ENCODE measurements at places on chromosomes 6 and 20. TPM values are rescaled to one million over a fixed set of nuclear protein-coding genes. Genes with fewer than 3 reads are reported as not detected.

- peak; percentile 78 for ATAC-seq
Measured at GRCh38 chr6:152948150-152948768, 34.6 kb downstream of the FBXO5 start.

DNA sequence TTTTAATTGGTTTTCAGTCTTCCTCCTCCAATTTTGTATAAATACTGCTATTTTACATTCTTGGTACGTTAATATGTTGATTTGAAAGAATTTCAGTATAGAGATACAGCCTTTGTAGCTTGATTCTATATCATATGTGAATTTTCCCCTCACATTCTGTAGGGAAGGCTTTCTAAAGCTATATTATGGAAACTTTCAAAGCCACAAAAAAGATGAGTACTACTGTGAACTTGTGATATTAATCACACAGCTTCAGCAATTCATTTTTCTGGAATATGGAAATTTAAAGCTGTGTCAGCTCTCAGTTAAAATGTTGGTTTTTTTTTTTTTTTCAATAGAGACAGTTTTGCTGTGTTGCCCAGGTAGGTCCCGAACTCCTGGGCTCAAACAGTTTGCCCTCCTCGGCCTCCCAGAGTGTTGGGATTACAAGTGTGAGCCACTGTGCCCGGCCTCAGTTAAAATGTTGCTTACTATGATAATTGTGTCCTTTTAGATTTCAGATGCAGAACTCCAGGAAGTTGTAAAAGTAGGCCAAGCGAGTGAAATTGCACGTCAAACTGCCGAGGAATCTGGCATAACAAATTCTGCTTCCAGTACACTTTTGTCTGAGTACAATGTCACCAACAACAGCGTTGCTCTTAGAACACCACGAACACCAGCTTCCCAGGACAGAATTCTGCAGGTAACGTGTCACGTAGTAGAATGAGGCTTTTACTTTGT lies 20.6 kb downstream of the CDC5L start:
- no peak for ATAC-seq

- no peak for ATAC-seq
Measured at GRCh38 chr6:26494117-26494516, 6.0 kb upstream of the BTN1A1 start.

DNA sequence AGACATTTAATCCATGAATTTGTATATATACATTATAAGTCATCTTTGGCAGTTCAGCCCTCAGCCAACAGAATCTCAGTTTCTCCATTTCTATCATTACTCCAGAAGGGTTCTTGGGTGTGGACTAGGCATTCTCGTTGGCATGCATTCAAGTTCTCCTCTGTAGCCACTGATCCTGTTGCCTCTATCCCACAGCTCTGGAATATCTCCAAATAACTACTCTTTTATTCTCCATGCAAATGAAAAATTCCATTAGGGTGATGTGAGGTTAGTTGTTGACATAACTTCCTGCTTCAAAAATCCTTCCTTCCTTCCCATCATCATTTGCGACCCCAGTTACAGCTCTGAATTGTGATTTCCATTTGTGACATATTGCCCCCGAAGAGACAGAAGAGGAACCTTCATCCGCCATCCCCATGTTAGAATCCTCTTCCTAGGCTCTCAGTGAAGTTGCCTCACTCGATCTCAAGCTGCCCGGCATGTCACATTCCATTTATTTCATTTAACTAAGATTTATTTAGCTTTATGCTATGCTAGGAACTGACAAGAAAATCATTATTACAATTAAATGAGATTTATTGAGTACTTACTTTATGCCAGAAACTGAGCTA lies 93.7 kb upstream of the EDN1 start:
- ATAC-seq: no peak

DNA sequence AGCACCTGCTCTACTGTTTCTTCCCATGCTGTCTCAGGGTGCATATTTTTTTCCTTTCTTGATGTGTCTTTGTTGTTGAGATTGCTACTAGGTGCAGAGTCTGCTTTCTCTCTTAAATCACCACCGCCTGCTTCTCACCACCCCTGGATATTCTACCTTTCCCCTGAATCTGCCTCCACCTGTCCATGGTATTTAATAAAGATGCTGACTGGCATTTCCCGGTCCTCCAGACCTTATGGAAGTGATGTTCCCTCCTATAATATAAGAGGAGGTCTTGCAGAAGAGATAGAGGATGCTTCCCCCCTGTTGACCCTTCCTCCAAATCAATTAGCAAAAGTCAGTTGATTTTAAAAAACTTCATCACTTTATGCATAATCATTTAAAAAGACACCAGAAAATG lies 107.9 kb upstream of the IYD start:
- ATAC-seq: no peak

DNA sequence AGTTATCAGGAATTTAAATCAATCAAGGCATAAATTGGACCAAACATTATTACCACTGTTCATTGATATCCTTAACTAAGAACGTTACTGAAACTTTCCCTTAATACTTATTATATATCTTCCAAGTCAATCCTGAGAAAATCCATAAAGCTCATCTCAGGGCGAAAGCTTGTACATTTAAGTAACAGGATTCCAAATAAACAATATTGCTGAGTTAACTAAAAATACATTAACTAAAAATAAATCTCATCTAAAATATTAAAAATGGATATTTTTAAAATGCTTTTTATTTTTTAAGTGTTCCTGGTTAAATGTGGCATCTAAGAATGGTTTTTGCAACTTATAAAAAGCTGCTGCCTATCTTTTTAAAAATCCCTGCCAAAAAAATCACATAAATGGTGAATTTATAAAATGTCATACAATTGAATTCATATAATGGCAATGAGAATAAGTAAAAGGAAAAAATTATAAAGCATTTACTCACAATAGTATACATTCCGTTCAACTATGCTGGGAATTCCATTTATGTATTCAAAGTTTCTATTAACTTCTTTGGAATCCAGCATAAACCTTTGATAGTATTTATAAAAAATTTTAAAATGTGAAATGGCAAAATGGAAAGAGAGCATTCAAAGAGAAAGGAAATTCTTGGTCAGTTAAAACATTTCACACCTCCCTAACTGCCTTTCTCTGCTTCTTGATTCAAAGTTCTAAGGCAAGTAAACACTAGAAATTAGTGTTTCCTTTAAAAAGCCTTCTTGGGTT lies 20.8 kb upstream of the GMDS start:
- ATAC-seq: no peak

GRCh38 chr6:127483399-127484055 lies 24.3 kb upstream of the KIAA0408 start:
- ATAC-seq: no peak

- ATAC-seq: no peak
Measured at GRCh38 chr20:35603695-35604448, 11.8 kb upstream of the SPAG4 start.

DNA sequence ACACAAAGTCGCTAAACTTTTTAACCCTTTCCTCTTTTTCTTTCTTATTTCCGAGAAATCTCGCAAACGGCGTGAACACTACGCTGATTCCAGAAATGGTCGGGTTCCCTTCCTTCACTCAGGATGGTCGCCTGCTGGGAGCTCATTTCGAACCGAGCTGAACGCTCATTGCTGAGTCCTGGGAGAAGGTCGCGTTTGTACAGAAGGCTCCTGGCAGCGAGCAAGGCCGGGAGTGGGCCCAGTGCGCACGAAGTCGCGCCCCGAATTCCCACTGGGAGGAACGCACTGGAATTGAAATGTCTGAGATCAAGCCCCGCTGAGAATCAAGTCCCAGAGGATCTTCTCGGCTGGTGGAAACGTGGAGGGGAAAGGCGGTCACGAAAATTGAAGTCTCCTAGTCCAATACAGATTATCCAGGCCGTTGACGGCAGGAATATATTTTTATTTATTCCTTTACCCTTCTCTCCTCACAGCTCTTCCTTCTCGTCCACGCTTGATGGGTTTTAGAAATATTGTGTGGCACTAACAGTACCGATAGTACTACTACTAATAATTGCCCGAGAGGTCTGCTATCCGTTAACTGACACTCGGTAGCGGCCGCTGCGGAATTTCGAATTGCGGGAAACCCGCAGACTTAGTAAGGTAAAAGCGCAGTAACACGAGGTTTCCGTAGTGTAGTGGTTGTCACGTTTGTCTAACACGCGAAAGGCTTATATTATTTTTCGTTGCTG lies 207.2 kb upstream of the ZNF184 start:
- ATAC-seq: no peak

- ATAC-seq: no peak
Measured at GRCh38 chr20:56735084-56735642, 106.1 kb downstream of the TFAP2C start.

- no peak for ATAC-seq
Measured at GRCh38 chr6:143695969-143696663, 18.4 kb downstream of the PHACTR2 start.

DNA sequence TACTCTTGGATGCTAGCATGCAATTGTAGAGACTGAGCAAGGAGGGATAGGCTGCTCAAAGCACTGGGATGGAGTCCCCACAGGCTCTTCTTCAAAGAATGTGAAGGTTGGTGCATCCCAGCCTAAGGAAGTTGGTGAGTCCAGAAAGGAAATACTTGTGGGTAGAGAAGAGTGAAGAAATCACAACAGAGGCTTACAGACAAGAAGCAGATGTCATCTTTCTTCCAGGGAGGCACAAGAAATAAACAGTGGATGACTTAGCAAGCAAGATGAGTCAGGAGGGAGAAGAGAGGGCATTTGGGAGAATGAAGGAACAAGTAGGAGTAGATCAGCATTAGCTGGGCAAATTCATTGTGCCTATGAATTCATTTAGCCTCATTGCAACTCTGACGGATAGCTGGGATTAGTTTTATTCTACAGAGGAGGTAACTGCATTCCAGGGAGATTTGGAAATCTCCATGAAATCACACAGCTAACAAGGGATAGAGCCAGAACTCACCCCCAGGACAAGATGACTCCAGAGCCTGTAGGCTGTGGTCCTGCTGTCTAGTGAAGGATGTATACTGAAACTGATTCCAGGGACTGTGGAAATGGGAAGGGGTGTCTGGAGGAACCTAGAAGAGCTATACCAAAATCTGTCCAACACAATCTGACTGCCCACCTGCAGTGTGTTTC lies 125.8 kb upstream of the SPTLC3 start:
- no peak for ATAC-seq

DNA sequence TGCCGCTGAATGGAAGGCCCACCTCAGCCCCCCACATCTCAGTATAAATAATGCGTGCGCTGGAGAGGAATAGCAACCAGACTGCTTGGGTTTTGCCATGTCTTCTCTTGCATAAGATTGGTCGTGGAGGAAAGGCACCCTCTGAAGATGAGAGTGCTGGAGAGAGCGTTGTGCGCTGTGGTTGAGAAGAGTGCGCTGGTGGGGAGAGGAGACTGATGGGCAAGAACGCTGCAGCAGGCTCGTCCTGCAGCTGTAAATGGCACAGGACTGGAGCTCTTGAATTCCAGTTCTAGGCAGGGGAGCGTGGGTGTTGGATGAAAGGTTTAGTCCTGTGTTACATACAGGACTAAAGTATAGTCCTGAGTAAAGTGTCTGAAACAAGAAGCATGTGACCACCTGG lies 51.5 kb downstream of the RPRD1B start:
- no peak for ATAC-seq

Gene CDH4
- 4.8 TPM for total RNA-seq

Gene PARD6B
- 7.3 TPM for total RNA-seq

Gene HAO1
- total RNA-seq: not detected

Gene MGME1
- 18.3 TPM for total RNA-seq

Gene BTN1A1
- total RNA-seq: 0.19 TPM

Data from motor neuron (in vitro differentiated cells).